ENCODE measurements at places on chromosomes 1 and 21. TPM values are rescaled to one million over a fixed set of nuclear protein-coding genes. Genes with fewer than 3 reads are reported as not detected.

BATF3 gene
- total RNA-seq: 97.3 TPM

GRCh38 chr1:178645157-178645807, 79.8 kb upstream of the RALGPS2 start:
- ATAC-seq: no peak

GRCh38 chr1:171219346-171220080, 28.8 kb upstream of the FMO1 start:
- ATAC-seq: no peak

- ATAC-seq: no peak
These were observed 873.5 kb downstream of the TTLL7 start for GRCh38 chr1:83125456-83125855.

DNA sequence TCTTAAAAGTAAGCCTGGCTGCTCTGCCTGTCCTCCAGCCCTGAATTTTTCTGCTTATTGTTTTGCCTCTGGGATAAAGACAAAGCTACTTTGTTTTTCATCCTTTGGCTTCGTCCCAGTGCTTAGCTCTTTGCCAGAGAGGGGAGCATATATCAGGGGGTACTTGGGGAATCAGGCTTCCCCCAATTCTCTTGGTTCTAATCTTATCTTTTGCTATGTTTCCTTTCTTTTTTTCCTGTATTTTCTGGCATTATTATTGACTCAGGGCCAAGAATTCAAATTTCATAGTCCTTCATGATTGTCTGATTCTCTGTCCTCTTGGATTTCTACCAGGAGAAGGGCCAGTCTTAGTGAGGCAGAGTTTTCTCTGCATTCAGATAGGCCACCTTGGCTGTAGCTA, 51.2 kb downstream of the GIPC2 start:
- ATAC-seq: no peak

Data from activated T-helper 17 cell treated with anti-CD3 and anti-CD28 coated beads, Interleukin-2, amount 50 U/mL, for 72 hours (primary cell).